ENCODE measurements at places on chromosomes 5 and 9.

DNA sequence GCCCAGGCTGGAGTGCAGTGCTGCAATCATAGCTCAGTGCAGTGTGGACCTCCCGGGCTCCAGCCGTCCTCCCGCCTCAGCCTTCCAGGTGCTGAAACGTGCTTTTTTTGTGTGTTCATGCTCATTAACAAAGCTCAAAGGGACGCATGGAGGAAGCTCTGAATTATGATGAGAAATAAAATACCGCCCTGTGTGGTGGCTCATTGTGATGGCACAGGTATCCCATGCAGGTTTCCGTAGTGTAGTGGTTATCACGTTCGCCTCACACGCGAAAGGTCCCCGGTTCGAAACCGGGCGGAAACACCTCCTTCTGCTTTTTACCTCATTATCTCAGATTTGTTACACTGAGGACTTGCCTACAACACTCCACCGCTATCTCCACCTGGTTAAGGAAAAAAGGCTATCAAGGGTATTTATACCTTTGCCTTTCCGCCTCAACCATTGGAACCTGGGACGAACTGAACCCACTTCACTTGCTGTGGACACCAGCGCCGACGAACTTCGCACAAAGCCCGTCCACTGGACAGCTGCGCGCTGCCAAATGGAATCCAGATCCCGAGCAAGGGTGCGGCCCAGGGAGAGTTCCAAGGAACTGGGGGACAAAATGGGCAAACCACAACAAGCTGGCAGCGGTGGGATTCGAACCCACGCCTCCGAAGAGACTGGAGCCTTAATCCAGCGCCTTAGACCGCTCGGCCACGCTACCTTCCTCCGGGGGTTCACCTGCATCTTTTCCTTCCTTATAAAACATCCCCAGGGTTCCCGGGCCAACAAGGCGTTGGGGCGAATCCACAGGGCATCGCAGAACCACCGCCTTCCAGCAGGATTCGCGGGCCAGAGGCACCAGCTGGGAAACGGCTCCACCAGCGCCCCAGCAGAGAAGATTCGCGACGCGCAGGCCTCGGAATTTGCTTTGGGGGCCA lies 26.3 kb downstream of the OR2V2 start:
- no peak for DNase-seq

DNA sequence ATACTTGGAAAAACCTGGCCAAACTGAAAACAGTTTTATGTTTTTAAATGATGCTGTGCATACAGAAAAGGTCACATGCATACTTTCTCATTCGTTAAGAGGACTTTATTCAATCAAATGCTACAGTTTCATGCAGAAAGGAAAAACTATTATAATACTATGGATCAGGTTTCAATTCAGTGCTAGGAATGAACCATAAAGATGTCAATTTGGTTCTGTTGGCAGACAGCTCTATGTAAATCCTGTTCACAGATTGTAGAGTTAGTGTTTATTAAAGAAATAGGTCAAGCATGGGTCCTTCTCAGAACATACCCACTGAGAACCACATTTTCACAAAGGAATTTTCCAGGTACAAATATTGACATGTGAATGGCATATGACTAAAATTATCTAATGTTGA lies 57.1 kb downstream of the RETREG1 start:
- DNase-seq, result no peak

- no peak for DNase-seq
Observed at GRCh38 chr9:83646500-83647239, 23.7 kb downstream of the IDNK start.

DNA sequence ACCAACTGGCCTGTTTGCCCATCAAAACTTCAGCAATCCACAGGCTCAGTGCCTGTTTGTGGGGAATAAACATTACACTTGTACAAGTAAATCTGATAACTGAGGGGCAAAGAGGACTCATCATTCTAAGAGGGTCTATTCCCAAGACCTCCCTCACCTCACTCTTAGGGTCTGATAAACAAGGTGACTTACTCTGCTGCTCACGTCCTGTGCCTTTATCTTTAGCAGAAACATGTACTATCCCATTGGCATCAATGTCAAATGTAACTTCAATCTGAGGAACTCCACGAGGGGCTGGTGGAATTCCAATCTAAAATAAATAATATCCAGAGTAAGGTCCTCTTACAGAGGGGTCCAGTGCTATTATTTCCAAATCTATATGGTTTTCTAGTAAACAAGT lies 14.6 kb upstream of the ETF1 start:
- no peak for DNase-seq

DNA sequence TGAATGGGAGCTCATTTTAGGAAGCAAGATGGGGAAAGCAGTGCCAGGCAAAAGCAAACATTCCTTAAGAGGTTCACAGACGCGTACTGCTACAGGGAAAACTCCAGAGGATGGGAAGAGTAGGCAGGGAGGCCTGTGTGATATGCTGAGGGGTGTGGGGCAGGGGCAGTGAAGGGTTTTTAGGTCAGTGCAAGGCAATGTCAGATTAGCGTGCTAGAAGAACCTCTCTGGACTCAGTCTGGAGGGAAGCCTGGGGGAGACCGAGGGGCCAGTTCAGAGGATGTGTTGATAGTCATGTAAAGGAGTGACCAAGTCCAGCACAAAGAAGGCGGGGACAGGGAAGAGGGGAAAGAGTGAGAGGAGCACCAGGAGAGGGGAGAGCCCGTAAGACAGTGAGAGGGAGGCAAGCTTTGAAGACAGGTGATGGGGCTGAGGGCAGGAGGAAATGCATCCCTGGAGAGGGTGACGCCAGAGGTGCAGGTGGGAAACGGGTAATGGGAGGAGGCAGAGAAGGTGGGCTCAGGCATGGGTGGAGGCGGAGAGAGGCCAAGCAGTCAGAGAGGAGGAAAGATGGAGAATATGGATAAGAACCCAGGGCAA lies 134.5 kb downstream of the MTX3 start:
- no peak for DNase-seq

GRCh38 chr9:89776795-89777525 lies 172.1 kb downstream of the GADD45G start:
- DNase-seq, result no peak

- no peak for DNase-seq
Observed at GRCh38 chr9:87201351-87201751, 254.0 kb upstream of the GAS1 start.

- DNase-seq, result no peak
Observed at GRCh38 chr5:39505363-39505762, 80.6 kb upstream of the DAB2 start.

Data from PC-9 (cell line).